ENCODE measurements at places on chromosomes 1 and 21.

DNA sequence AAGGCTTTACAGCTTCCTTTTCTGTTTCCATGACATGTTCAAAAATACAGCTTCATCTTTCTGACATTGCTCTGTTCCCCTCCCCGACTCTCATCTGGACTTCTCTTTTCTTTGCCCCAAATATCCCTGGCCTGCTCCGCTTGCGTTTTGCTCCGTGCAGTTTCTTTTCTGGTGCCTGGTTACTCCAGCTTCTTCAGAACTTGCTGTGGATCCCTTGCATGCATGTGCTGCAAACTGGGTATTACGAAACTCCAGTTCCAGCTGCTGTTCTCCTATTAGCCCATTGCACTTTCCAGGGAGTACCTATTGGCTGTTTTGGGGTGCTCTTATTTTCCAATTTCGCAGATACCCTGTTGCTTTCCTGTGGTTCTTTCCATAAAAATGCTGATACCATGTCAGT, 9.9 kb upstream of the NDC1 start:
- DNase-seq = no peak

DNA sequence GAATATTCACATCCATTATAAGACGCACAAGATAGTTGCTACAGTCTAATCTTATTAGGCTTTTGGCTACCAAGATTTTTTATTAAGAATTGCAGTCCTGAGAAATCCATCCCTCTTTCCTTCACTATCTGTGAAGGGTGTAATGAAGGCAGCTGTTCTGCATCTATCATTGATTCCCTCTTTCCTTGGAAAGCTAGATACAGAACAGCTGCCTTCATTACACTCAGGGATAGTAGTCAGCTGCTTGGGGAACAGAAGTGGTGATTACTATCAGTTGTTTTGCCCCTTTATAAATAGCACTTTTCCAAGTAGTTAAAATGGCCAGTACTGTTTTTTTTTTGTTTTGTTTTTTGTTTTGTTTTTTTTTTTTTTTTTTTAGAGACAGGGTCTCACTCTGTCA, 70.2 kb downstream of the IARS2 start:
- DNase-seq = no peak

DNA sequence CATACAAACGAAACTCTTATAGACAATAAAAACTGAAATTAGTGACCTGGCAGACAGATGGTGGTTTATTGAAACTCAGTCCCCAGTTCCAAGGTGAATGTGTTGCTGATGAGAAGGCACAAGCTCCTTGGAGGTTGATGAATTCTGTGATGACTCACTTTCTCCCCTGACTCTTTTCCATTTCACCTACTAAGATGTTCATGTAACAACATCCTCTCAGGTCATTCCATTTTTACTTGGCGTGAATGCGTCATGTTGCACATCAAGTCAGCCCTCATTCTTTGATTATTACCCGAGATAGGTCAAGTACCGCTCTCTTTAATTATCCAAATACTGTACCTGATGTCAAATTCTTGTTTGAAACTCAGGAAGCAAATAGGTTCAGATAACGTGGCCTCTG, 10.1 kb upstream of the IL10RB start:
- no peak for DNase-seq

DNA sequence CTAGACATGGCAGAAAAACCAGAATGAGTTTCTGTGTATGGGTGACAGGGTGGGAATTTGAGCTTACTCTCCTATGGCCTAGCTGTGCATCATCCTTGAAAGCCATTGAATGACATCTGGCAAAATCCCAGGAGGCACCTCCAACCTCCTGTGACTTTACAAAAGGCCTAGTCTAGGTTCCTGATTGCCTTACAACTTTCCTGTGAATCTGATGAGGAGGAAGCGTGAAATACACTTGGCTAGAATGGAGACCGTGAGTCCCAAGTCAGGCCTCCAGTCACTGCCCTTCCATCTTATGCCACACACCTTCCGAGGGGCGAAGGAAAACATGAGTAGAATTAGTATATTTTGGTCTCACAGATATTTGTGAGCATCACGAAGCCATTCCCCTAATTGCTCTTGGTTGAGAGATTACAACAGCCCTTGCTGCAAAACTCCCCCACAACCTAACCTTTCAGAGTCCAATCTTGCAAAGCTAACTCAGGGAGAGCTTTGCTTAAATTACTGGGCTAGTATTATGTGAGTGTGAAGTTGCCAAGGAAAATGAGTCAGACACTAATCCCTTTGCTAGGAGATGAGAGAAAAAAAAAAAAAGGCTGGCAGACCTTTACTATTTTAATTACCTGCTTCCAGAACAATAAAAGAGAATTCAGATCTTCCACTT, 36.3 kb upstream of the PAXBP1 start:
- peak; percentile 45 for DNase-seq

DNA sequence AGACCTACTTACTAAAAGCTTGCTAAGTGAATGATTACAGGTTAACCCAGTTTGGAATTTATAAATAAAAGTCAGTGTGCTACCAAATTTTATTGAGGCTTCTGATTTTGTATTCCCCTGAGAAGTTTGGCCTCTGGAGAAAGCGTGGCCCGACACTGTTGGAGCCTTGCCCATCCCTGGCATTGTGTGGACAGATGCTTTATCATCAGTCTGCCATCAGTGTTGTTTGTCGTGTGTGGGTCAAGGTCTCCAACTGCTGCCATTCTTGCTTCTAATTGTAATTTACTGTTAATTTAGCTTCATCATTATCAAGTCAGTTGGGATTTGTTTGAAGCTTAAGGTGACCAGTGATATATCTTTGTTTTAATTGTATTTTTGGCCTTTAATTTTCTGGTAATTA, 62.0 kb upstream of the LPGAT1 start:
- no peak for DNase-seq

GRCh38 chr1:39165049-39165448, 39.4 kb upstream of the MACF1 start:
- no peak for DNase-seq

DNA sequence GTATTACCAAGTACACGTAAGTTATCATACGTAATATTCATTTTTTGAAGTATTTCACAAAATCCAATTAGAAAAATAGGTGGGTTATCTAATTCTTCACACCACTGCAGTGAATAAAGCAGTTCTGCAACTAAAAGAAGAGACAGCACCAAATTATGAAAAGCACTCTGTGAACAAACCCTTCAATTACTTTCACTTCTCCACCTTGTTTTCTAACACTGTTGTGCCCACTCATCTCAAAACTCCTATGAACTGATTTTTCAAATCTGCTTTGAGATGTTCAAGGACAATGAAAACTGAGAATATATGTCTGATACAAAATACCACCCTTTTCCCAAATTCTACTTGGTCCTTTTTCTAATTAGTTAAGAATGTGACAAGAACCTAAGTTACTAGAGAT, 39.4 kb downstream of the LTN1 start:
- DNase-seq = no peak

DNA sequence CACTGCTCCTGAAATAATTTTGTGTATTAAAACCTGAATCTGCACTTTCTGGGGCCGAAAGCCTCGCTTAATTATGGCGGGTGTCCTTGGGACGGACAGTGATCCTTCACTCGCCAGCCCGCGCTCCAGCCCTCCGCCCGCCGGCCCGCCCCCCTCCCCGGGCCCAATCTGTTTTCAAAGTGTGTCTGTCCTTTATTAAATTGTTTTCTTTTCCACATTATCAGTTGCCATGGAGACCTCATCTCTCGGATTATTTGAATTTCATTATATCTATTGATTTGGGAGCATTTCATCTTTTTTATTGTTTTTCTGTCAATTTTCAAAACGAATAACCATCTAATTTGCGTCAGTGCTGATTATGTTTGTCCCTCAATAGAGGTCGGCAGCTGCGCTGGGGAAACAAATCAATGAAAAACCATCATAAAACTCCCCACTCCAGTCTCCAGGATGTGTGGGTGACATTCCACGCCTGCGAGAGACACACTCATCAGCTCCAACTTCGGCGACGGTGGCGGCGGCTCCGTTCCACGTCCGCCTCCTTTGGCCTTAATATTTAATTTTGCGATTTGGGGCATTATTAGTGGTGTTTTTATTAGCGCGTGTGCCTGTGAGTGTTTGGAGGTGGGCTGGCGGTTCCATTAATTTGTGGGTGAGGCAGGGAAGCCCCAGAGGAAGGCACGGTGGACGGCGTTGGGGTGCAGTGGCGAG, 123.9 kb downstream of the CASZ1 start:
- DNase-seq = no peak

DNA sequence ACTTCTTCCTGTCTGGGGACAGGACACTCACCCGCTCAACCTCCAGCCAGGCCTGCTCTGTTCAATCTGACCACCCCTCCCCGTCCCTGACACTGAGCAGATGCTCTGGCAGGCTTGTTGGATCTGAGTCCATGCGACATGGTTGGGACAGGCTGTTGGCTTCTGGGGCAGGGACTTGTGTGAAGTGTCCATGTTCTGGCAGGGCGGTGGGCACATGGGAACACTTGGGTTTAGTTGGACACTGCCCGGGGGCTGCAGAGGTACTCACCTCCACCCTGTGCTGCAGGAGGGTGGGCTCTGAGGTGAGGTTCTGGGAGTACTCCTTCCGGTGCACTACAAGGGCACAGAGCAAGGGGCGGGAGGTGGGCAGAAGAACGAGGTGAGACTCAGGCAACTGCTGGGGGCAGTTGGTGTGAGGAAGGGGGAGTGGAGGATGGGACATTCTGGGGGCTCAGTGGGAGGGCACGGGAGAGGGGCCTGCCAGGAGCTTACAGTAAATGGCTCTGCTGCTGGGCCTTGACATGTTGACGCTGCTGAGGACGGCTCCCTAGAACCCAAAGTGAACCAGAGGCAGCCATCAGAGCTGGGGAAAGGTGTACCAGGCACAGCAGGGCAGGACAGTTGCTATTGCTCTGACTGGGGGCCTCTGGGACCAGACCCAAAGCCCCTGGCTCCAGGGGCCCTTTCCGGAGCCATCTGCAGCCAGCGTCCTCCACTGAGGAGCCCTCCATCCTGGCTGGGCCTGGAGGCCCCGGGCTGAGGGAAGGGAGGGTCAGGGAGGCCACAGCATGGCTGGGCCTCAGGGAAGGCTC, 2.3 kb downstream of the EPS8L3 start:
- DNase-seq = no peak

GRCh38 chr1:223079498-223079897, 63.5 kb downstream of the TLR5 start:
- no peak for DNase-seq

- no peak for DNase-seq
Measured at GRCh38 chr1:229347528-229347927, 4.7 kb upstream of the CCSAP start.

GRCh38 chr21:14527696-14528652, 18.1 kb downstream of the SAMSN1 start:
- no peak for DNase-seq

DNA sequence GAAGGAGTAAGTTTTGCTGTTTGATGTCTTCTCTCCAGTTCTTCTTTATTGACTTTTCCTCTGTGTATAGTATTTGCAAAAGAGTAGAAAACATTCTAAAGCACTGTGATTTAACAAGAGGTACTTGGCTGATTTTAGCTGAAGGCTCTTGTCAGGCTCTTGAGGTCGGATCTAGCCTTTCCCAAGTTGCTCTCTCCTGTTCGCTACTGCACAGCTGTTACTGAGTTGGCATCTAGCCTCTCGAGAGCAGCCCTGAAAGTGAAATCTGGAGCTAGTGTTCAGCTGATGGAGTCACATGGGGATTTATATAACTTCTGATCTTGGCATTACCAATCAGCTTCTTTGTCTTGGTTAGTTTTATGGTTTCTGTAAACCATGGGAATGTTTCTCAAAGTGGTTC, 193.1 kb downstream of the RYR2 start:
- DNase-seq = no peak

DNA sequence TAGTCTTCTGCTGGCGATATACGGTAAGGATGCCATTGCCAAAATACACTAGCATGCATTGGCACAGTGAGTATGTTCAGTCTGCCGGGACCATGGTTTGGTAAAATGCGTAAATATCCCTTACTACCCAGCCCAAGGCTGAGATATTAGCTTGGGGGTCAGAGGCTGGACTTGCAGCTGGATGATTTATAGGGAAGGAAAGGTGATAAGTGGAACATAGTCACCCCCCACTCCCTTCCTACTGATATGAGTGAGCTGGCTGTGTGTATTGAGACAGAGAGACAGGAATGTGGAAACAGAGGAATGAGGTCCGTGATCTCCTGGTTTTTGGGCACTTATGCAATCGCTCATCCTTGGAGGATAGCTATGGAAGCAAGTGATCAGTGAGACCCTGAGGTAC, 642.8 kb downstream of the KCNT2 start:
- DNase-seq = no peak

GRCh38 chr1:175941164-175941563, 197.8 kb upstream of the TNR start:
- no peak for DNase-seq

Measured in epithelial cell of esophagus (primary cell).